ENCODE measurements at places on chromosomes 16 and 17.

- no peak for DNase-seq
Observed at GRCh38 chr16:4477966-4478365, 1.8 kb downstream of the HMOX2 start.

DNA sequence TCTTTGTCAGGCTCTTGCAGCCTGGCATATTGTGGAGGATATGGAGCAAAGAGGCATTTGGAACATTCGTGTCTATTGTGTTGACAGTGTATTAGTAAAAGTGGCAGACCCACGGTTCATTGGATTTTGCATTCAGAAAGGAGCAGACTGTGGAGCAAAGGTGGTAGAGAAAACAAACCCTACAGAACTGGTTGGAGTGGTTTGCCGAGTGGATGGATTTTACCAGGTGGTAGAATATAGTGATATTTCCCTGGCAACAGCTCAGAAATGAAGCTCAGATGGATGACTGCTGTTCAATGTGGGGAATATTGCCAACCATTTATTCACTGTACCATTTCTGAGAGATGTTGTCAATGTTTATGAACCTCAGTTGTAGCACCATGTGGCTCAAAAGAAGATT lies 44.5 kb downstream of the EFCAB13 start:
- no peak for DNase-seq

GRCh38 chr16:12896562-12896961 lies 4.8 kb upstream of the SHISA9 start:
- no peak for DNase-seq

DNA sequence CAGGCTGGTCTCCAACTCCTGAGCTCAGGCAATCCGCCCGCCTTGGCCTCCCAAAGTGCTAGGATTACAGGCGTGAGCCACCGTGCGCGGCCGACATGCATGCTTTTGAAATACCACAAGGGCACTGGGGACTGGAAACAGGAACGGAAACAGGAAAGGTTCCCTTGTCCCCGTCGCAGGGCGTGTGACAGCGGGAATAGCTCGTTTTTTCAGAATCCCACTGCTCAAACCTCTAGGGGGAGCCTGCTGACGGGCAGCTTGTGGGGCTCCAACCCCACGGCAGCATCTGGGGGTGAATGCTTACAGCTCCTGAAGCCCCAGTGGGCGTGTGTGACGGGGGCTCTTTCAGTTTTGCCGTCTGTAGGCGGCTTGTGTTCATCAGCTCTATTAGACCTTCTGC lies 18.8 kb upstream of the ASGR2 start:
- DNase-seq, result no peak

DNA sequence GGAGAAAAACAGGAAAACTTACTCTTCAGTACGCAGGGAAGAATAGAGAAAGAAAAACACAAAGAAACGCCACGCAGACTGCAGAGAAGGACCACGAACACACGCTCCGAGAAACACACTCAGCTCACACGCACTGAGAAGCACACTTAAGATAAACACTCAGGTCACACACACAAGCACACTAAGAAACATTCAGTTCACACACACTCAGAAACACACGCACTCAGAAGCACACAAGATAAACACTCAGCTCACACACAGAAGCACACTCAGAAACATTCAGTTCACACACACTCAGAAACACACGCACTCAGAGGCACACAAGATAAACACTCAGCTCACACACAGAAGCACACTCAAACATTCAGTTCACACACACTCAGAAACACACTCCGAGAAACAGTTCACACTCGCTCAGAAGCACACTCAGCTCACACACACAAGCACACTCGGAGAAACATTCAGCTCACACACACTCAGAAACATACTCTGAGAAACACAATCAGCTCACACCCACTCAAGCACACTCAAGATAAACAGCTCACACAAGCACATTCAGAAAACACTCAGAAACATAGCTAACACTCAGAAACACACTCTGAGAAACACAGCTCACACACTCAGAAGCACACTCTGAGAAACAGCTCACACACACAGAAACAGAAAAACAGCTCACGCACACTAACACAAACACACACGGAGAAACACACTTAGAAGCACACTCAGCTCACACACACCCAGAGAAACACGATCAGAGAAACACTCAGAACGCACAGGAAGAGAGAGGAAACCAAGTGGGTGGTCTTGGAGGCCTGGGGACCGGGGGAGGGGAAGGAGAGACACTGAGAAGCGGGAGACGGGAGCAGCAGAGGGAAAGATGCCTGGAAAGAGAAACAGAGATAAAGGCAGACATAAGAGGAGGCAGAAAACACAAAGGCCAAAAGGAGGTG lies 908 bp downstream of the TMEM98 start:
- no peak for DNase-seq

GRCh38 chr17:76270770-76271668 lies 5.9 kb downstream of the UBALD2 start:
- DNase-seq, result no peak

Measured in frontal cortex (tissue), 4 donors.